ENCODE measurements at places on chromosomes 11 and 22. TPM values are rescaled to one million over a fixed set of nuclear protein-coding genes. Genes with fewer than 3 reads are reported as not detected.

GRCh38 chr22:20173246-20173645, 22.4 kb upstream of the CCDC188 start:
- no peak for DNase-seq

DNA sequence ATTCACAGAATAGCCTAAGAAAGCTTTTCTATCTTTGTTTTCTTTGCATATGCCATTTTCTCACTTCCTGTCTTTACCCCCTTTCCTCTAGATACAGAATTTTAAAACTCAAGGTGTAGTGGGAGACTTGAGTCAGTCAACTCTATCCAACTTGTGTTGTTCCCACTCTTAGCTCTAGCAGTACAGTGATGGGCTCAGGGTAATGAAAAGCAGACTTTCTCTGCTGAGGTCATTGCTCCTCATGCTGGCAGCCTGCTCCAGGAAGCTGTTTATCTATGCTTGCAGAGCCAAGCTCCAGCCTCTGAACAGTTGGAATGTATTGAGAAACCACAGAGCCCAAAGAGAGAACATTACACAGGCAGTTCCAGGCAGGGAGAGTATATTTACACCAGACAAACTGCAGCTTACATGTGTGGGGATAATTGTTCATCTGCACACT, 68.1 kb downstream of the CSTPP1 start:
- peak; percentile 88 for DNase-seq

Gene RAPSN
- total RNA-seq, result 159 TPM

DNA sequence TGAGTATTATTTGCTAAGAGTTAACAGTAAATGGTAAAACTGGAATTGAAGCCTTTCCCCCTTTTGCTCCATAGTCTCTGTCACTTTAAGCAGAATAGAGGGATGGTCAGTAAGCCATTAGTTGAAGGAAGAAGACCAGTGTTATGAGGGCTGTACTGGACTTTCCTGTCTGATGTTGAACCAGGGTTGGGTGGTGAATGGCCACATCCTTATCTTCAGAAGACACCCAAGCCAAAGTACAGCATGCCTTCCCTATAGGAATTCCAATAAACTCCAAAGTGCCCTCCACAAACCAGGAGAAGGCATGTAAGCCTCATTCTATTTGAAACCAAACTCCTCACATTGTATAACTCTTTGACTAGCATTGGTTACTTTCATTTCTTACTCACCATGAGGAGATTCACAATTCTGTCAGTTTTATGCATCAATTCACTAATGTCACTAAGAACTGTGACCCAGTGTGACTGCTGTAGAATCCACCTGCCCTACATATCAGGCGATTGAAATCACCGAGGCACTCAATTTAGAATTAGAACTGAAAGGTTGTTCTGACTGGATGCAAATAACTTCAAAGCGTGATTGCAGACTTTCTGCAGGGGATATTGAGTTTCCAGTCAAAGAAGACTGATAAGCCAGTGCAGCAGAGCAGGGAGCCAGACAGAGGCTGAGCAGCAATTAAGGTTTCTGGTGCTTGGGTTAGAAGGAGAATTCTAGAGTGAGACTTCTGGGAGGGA, 107.1 kb upstream of the DDI1 start:
- DNase-seq, result no peak

DNA sequence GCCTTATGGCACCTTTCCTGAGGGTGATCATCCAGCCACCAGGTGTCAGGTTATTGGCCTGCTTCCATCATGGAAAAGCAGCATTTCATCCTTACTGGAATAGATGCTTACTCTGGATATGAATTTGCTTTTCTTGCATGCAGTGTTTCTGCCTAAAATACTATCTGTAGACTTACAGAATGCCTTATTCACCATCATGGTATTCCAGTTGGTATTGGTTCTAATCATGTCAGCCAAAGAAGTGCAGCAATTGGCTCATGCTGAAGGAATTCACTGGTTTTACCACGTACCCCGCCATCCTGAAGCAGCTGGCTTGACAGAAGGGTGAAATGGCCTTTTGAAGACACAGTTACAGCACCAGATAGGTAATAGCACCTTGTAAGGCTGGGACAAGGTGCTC, 194.2 kb downstream of the AASDHPPT start:
- DNase-seq, result peak; percentile 24

- DNase-seq, result peak; percentile 70
Observed at GRCh38 chr11:85822814-85823213, 11.9 kb upstream of the SYTL2 start.

DNA sequence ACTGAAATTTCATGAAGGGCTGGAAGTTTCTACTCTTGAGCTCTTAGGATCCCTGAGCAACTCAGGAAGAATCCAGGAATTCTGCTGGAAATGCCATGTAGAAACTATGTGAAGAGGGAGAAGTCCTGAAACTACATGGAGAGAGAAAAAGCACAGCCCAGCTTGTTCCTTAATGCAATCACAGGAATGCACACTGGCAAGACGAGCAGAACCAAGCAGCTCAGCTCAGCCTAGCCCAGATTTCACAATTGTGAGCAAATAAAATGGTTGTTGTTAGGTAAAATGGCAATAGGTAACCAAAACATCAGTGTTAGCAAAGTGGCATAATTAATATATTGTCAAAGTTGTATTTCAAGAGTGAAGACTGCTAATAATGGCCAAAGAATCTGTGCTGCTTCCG, 28.1 kb downstream of the ZNF214 start:
- no peak for DNase-seq

- DNase-seq, result peak; percentile 79
Observed at GRCh38 chr11:34585735-34586487, 35.0 kb upstream of the EHF start.

Gene OR52H1
- not detected for total RNA-seq

DNA sequence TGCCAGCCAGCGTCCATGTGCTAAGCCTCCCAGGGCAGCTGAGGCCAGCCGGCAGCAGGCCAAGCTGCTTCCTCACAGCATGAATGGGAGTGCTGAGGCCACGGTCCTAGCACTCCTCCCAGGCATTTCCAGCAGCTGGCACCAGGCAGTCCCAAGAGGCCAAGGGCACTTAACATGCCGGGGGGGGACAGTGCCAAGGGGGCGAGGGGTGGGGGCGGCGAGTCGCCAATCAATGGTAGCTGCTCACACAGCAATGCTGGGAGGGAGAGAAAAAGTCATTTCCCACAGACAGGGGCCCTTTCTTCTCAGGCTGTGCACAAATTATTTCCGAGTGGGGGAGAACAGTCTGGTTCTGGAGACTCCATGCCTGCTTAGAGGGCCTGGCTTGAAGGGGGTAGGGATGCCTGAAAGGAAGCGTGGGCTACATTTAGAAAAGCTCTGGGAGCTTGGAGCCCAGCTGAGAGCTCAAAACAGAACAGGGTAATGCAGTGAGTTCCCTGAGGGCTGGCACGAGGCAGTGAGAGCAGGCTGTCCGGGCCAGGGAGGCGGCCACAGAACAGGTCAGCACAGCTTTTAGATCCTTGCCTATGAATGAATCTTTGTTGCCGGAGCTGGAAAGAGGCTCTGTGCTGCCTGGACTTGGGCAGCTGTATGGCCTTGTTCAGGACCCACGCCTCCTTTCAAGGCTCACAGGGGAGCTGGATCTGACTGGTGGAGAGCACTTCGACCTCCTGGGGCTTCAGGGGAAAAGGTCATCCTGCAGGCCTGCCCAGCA, 14.4 kb upstream of the TBC1D10A start:
- DNase-seq, result peak; percentile 38

Data from LHCN-M2 (cell line).